ENCODE measurements at places on chromosomes 4 and X.

- peak; percentile 16 for DNase-seq
Observed at GRCh38 chrX:45807572-45808425, 607.1 kb upstream of the DIPK2B start.

DNA sequence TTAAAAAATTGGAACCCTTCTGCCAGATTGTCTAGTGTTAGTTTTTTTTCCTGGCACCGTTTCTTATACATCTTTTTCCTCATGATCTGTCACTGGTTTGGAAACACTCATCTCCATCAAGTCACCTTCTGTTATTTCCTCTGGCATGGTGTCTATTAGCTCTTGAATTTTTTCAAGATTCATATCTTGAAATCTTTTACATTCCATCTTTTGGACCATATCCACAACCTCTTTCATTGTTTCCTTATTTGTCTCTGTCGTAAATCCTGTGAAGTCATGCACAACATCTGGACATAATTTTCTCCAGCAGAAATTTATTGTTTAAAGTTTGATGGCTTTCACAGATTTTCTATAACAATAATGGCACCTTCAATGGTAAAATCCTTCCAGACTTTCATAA lies 10.2 kb upstream of the TMEM185A start:
- no peak for DNase-seq

- no peak for DNase-seq
Observed at GRCh38 chr4:53558065-53558801, 33.1 kb downstream of the LNX1 start.

DNA sequence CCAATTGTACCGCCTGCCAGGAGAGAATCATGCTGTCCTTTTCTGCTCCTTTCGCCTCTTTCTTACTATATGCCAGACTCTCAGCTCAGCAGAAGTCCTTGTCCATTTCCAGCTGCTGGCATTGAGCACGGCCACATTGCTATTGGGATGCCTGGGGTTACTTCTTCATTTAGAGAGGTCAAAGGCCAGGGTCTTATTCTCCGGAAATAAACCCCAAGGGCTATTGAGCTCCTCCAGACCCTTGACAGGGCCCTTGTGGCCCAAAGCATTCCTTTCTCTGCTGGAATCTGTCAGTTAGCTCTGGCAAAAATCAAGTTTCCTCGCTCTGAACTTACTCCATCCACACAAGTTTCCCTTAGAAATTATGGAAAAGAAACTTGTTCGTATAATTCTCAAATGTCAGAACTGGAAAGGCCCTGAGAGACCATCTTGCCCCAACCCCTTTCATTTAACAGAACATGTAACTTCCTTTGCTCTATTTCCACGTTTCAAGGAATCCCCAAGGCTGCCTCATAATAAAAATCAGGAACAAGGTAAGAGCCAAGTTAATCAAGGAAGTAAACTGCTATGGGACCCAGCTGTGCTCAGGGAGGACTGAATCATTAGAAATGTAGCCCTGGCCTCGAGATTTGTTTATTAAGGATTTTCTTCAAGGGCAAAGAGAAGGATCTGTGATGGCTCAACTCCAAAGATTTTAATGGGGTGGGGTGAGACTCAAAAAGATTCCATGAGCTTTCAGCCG lies 11.8 kb downstream of the AKAP4 start:
- no peak for DNase-seq

DNA sequence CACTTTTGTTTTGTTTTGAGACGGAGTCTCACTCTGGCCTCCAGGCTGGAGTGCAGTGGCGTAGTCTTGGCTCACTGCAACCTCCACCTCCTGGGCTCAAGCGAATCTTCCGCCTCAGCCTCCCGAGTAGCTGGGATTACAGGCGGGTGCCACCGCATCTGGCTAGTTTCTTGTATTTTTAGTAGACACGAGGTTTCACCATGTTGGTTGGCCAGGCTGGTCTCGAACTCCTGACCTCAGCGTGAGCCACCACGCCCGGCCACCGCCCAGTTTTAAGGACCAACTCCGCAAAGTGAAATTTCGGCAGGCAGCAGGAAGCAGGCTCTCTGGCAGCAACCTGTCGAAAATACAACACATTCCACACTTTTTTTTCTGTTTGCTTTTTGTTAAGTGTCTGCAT lies 13.4 kb downstream of the DHRSX start:
- no peak for DNase-seq

DNA sequence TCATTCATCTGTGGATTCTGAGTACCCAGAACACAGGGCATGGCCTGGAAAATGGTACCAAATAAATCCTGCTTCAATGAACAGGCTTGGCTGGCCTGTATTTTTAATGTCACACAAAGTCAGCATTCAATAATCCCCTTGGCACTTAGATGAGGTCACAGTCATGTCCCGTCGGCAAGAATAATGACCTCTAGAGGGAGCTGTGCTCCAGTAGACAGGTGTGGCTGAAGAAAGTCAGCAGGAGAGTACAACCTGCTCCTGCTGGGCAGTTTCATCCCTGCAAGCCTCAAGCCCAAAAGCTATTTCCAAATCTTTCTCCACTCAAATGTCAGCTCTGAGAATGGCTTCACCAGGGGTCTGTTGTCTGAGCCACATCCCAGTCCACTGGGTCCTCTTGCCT lies 404.0 kb upstream of the F9 start:
- no peak for DNase-seq

GRCh38 chr4:60718874-60719273 lies 481.3 kb upstream of the ADGRL3 start:
- DNase-seq: no peak

GRCh38 chr4:142314247-142314646 lies 531.9 kb downstream of the INPP4B start:
- DNase-seq: no peak

- no peak for DNase-seq
Observed at GRCh38 chr4:109699553-109700225, 3.6 kb downstream of the CASP6 start.

GRCh38 chr4:158775091-158775651 lies 6.3 kb downstream of the FNIP2 start:
- no peak for DNase-seq

GRCh38 chr4:158599150-158599549 lies 72.5 kb downstream of the C4orf46 start:
- no peak for DNase-seq

DNA sequence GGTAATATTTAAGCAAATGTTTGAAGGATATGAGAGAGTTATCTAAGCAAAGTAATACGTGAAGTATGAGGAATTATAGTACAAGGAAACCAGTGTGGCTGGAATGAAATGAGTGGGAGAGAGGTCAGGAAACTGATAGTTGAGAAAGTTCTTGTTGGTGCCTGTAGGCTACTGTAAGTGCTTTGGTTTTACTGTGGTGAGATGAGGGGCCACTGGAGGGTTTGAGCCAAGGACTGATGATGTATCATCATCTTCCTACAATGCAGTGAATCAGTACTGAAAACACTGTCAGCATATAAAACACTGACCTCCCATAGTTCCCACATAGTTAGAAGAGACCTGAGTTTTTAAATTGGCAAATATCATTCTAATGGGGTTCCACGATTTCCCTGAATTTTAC lies 367.5 kb upstream of the CTSO start:
- DNase-seq: peak; percentile 85

DNA sequence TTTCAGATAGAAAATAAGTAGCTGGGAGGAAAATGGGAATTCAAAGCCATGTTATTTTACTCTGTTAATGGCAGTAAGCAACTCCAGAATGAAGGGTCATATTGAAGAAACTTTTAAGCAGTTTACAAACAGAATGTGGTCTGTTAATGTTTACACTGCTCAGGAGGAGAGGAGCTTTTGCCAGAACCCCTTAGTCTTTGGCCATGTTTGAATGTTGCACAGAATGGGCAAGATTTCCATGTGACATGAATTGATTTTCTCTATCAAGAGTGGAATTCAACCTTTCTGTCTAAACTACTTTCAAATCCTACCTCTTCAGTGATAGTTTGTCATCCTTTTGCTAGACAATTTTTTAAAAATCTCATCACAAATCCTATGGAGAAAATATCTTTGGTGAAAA lies 115.8 kb upstream of the DGKK start:
- no peak for DNase-seq

DNA sequence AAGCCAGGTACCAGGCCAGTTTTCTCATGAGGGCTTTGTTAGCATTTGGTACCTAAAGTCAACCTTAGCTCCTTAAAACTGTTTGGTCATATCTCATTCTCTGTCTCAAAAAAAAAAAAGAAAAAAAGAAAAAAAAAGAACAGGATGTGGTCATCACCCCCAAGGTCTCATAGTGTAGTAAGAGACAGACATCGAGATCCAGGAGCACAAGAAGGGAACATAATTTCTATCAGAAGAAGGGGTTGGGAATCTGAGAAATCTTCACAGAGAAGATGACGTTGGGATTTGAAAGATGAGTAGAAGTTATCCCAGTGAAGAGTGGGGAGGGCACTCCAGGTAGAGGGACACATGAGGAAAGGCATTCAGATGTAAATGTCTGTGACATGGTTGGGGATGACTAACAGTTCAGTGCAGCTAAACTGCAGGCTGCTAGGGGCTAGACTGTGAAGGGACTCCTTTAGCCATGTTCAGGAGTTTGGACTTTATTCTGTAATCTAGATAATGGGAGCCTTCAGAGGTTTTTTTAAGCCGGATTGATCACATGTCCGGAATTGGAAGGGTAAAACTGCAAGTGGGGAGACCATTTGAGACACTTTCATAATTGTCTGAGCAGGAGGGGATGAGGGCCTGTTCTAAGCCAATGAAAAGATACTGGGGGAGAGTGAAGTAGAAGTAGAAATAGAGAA lies 26.9 kb upstream of the GJB1 start:
- no peak for DNase-seq

DNA sequence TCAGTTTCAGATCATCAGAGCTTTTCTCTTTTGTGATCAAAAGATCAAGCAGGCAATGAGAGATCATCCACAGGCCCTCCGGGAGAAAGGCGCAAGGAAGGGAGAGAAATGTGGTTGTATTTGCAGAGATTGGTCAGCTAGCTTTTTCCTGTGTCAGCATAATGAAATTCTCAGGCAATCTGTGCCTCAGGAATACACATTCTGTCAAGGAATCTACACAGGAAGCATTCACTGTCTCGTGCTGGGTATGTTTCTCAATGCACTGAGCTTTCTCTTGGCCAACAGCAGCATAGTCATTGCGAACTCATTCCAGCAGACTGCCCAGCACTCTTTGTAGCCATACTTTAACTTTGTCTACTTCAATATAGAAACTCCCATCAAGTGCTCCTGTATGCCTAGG lies 413.7 kb downstream of the PPP3CA start:
- no peak for DNase-seq

- no peak for DNase-seq
Observed at GRCh38 chr4:139633661-139634060, 32.0 kb upstream of the MGST2 start.

- no peak for DNase-seq
Observed at GRCh38 chr4:6352031-6352692, 82.5 kb downstream of the WFS1 start.

DNA sequence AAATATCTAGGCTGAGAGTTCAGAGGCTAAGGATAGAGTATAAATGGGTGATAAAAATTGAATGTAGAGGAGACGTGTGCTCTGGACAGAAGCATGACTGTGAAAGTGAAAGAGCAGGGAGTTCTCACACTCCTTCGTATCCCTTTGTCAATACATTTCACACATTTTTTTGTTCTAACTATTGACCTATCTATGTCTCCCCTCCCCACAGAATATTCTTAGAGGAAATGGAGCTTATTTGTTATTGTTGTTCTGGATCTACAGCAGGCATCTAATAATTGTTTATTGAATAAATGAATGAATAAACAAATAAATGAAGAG lies 57.6 kb downstream of the ENPEP start:
- DNase-seq: no peak

DNA sequence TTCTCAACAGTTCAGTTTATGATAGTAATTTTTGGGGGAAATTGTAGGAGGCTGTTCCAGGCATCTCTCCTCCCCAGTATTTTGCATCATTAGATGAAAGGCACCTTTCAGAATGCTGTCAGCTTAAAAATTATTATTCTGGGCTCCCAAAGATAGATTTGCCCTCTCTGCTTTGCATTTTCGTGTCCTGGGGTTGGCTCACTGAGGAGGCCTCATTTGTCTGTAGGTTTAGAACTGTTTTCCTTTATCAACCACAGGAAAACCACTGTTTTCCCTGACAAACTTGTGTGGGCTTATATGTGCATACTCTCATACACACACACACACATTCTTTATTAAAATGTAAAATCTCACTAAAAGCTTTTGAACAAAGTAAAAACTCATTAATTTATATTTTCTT lies 197.2 kb upstream of the VCX3A start:
- DNase-seq: no peak

- DNase-seq: peak; percentile 56
Observed at GRCh38 chr4:112234952-112235609, 3.5 kb downstream of the AP1AR start.

DNA sequence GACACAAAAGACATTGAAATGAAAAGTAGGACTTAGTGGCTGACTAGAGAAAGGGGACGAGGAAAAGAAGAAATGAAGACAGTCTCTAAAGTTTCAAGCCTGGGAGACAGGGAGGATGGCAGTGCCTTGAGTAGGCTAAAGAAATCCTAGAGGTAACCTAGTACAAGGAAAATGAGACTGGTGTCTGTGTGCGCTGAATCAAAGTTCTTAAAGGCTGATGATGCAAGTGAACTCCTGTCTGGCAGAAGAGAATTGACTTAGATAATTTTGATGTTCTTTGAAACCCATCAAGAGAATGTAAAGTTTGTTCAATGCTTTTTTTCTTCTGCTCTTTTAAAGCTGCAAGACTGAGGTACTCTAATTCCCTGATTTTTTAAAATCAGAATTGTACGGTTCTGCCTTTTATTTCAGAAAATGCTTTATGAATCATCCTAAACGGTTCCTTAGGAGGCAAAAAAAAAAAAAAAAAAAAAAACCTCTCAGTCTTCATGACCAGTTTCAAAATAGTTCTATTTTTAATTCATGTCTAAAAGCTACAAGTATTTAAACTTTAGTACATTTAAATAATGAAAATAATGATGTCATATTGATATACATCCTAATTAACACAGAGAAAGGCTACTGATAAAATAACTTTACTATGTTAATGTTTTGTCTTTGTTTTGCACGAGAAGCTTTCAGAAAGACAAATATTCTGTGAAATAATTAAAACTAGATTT lies 189.8 kb downstream of the PPP3CA start:
- DNase-seq: no peak

DNA sequence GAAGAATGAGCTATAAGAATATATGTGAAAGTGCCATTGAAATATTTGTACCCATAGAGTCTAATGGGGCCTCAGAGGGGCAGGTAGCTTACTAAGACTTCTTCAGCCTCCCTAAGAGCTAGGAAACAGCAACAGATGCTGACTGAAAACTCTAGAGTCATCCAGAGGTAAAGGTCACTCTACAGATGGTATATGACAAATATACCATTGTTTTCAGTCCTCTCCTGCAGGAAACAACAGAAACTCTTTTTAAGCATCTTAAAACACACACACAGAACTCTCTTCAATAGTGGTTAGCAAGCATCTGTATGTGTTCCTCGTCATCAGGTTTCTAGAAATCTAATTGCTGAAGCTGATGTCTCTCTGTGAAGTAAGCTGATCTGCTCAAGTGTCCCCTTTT lies 313.8 kb upstream of the GATB start:
- no peak for DNase-seq

- no peak for DNase-seq
Observed at GRCh38 chrX:11398139-11398538, 104.9 kb downstream of the AMELX start.

GRCh38 chrX:275967-276580 lies 5.1 kb upstream of the PLCXD1 start:
- no peak for DNase-seq

GRCh38 chrX:134453631-134454030 lies 6.3 kb upstream of the HPRT1 start:
- DNase-seq: no peak

Data from AG04449 (cell line).